ENCODE measurements at places on chromosomes 1 and 21. TPM values are rescaled to one million over a fixed set of nuclear protein-coding genes. Genes with fewer than 3 reads are reported as not detected.

DNA sequence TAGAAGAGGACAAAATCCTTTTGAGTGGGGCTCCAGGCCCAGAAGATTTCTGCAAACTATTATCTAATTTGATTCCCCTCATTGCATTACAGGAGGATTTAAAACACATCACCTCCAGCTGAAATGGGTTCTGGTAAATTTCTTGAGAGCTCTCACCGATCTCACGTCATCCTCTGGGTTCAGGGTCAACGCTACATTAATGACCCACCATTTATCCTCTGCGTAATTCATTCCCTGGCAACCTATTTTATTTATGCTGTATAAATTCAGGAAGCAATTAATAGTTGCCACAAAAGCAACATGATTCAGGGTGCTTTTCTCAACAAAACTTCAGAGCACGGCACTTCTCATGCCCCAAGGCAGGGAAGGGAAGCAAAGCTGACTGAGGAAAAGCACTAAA, 38.9 kb downstream of the LMX1A start:
- H3K4me3 ChIP-seq: no peak overlapping the region
- no peak overlapping the region for H3K27ac ChIP-seq
- H3K36me3 ChIP-seq: no peaks in the 10 kb centered on the region
- DNase-seq: no peak

Gene DUSP23
- 187 TPM for total RNA-seq

DNA sequence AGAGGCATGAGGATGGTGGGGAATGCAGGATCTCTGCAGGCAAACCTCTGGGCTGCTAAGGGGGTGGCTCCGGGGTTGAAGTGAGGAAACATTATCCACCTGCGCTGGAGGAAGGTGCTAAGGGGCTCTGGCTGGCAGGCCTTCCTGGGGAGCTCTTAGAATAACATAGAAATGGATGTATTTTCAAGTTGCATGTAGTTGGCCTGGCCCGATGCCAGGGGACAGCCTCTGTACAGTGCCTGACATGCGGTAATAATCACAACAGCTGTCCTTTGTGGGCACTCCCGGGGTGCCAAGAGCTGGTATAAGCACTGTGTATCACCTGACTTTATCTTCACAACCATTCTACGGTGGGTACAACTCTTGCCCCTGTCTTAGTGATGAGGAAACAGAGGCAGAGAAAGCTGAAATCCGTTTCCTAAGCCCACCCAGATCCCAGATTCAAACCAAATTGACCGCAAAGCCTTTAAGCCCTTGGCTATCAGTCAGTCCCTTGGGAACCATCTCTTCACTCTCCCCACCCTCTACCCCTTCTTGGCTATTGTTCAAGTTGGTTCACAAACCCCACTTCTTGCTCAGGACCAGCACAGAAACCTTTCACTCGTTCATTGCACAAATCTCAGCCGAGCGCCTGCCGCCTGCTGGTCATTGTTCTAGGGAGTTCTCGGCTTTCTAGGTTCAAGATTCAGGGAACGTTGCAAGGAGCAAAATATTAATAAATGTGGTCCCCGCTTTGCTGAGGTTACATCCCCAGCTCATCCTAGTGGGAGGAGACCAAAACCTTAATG, 30.9 kb downstream of the PADI4 start:
- H3K4me3 ChIP-seq: no peak overlapping the region
- H3K4me1 ChIP-seq: no peaks in the 10 kb centered on the region
- no peaks in the 10 kb centered on the region for H3K27me3 ChIP-seq

DNA sequence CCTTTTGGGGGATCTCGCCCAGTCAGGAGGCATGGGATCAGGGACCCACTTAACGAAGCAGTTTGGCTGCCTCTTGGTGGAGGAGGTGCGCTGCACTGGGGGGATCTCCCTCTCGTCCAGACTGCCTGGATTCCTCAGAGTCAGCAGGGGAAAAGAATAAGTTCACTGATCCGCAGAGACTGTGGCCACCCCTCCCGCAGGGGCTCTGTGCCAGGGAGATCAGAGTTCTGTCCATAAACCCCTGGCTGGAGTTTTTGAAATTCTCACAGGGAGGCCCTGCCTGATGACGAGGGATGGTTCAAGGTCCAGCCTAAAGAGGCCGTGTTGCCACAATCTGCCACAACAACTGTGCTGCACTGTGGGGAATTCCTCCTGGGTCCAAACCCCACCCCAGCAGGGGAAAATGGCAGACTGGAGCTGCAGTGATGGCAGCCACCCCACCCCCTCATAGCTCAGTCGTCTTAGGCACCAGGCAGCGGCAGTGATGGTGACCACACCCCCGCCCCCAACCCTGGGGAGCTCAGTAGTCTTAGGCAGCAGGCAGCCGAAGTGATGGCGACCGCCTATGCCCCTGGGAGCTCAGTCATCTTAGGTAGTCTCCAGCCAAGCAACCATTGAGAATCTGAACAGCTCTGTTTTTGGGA, 273.8 kb upstream of the USP25 start:
- no peaks in the 10 kb centered on the region for H3K27me3 ChIP-seq
- no peaks in the 10 kb centered on the region for H3K36me3 ChIP-seq
- no peaks in the 10 kb centered on the region for H3K4me1 ChIP-seq

DNA sequence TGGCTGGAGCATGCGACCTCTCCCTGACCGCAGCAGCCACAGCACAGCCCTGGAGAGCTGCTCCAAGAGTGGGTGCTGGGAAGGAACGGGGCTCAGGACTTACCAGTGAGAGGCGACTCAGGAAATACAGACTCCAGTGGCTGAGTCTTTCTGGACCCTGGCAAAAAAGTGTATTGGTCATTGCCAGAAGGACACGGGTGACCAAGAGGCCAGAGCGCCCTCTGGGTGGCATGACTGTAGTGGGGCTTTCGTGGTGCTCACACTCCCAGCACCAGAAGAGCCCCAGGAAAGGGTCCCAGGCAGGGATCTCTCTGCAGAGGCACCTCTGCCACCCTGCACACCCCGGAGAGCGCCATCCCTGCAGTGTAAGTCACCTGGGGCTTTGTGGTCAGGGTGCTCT, 8.9 kb upstream of the PRDM16 start:
- no peaks in the 10 kb centered on the region for H3K36me3 ChIP-seq
- DNase-seq: no peak
- H3K4me3 ChIP-seq: no peak overlapping the region
- H3K4me1 ChIP-seq: peaks cover 8% of the 10 kb centered on the region

Gene PAQR6
- 1.8 TPM for total RNA-seq

Gene CLIC6
- 10.0 TPM for total RNA-seq

Gene HP1BP3
- total RNA-seq: 317 TPM

Gene LRRC38
- total RNA-seq: not detected

- no peaks in the 10 kb centered on the region for H3K27me3 ChIP-seq
- H3K27ac ChIP-seq: no peak overlapping the region
- DNase-seq: no peak
- H3K36me3 ChIP-seq: no peaks in the 10 kb centered on the region
- no peaks in the 10 kb centered on the region for H3K4me1 ChIP-seq
- no peak overlapping the region for H3K4me3 ChIP-seq
These were observed 22.4 kb downstream of the NOS1AP start for GRCh38 chr1:162091681-162092524.

GRCh38 chr1:224846119-224846907, 83.2 kb upstream of the DNAH14 start:
- H3K27me3 ChIP-seq: no peaks in the 10 kb centered on the region
- no peak overlapping the region for H3K4me3 ChIP-seq
- H3K4me1 ChIP-seq: no peaks in the 10 kb centered on the region
- no peak for DNase-seq

- H3K27me3 ChIP-seq: no peaks in the 10 kb centered on the region
- no peak overlapping the region for H3K4me3 ChIP-seq
- no peak overlapping the region for H3K27ac ChIP-seq
- no peak for DNase-seq
- no peaks in the 10 kb centered on the region for H3K36me3 ChIP-seq
These were observed 8.6 kb upstream of the NKAIN1 start for GRCh38 chr1:31248276-31248675.

Gene PRELP
- 42.0 TPM for total RNA-seq

- H3K27me3 ChIP-seq: no peaks in the 10 kb centered on the region
- no peak overlapping the region for H3K4me3 ChIP-seq
- no peaks in the 10 kb centered on the region for H3K4me1 ChIP-seq
- H3K36me3 ChIP-seq: no peaks in the 10 kb centered on the region
- H3K27ac ChIP-seq: no peak overlapping the region
- DNase-seq: no peak
These were observed 568.3 kb upstream of the ADGRL2 start for GRCh38 chr1:81232420-81232819.

GRCh38 chr1:34625521-34626015, 129.3 kb upstream of the GJB5 start:
- H3K4me1 ChIP-seq: no peaks in the 10 kb centered on the region
- H3K36me3 ChIP-seq: no peaks in the 10 kb centered on the region
- no peak for DNase-seq
- H3K27ac ChIP-seq: no peak overlapping the region
- H3K4me3 ChIP-seq: no peak overlapping the region
- H3K27me3 ChIP-seq: no peaks in the 10 kb centered on the region

DNA sequence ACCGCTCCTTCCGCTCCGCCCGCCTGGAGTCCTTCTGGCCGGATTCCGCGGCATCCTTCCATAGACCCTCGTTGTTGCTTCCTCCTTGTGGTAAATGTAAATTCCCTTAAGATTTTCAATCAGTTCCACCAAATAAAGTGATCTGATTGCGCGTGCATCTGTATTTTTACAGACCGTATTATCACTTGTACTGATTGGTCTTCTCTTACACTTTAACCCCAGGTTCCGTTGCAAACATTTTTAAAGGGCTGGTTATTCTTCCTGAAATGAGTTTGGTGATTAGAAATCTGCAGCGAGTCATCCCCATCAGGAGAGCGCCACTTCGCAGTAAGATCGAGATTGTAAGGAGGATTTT, 483 bp downstream of the YBEY start:
- H3K4me3 ChIP-seq: peak overlapping the region; percentile 95
- peaks cover 29% of the 10 kb centered on the region for H3K4me1 ChIP-seq
- no peaks in the 10 kb centered on the region for H3K27me3 ChIP-seq
- no peaks in the 10 kb centered on the region for H3K36me3 ChIP-seq
- H3K27ac ChIP-seq: peak overlapping the region; percentile 98

Gene RNU1-4
- total RNA-seq: under 0.01 TPM

Gene PLA2G2D
- total RNA-seq: 0.44 TPM

Gene ZNF683
- 0.48 TPM for total RNA-seq

DNA sequence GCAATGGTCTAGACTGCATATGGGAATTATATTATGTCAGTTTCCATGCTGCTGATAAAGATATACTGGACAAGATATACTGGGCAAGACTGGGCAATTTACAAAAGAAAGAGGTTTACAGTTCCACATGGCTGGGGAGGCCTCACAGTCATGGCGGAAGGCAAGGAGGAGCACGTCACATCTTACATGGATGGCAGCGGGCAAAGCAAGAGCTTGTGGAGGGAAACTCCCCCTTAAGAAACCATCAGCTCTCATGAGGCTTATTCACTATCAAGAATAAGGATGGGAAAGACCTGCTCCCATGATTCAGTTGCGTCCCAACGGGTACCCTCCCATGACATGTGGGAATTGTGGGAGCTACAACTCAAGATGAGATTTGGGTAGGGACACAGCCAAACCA, 21.2 kb downstream of the CCT8 start:
- no peaks in the 10 kb centered on the region for H3K36me3 ChIP-seq
- no peak for DNase-seq
- no peak overlapping the region for H3K4me3 ChIP-seq
- no peaks in the 10 kb centered on the region for H3K27me3 ChIP-seq
- no peaks in the 10 kb centered on the region for H3K4me1 ChIP-seq

Gene LCE3E
- total RNA-seq: not detected

Gene PLD5
- 0.98 TPM for total RNA-seq

- no peak overlapping the region for H3K27ac ChIP-seq
- H3K4me3 ChIP-seq: no peak overlapping the region
- H3K4me1 ChIP-seq: no peaks in the 10 kb centered on the region
These were observed 37.8 kb upstream of the EFHD2 start for GRCh38 chr1:15371610-15372545.

DNA sequence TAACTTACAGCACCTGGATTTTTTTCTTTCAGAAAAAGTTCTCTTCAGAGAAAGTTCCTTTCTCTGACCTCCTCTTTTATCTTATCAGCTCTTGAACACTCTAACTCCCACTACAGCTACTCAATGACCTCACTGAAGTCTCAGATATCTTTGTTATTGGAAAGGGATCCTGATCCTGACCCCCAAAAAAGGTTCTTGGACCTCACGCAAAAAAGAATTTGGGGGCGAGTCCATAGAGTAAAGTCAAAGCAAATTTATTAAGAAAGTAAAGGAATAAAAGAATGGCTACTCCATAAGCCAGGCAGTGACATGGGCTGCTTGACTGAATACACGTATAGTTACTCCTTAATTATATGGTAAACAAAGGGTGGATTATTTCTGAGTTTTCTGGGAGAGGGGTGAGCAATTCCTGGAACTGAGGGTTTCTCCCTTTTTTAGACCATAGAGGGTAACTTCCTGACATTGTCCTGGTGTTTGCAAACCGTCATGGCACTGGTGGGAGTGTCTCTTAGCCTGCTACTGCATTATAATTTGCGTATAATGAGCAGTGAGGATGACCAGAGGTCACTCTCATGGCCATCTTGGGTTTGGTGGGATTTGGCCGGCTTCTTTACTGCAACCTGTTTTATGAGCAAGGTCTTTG, 44.2 kb downstream of the WDR64 start:
- no peaks in the 10 kb centered on the region for H3K36me3 ChIP-seq
- H3K4me3 ChIP-seq: no peak overlapping the region
- no peak for DNase-seq
- no peaks in the 10 kb centered on the region for H3K27me3 ChIP-seq

Gene PCP4L1
- 2.0 TPM for total RNA-seq

GRCh38 chr1:235093696-235094592, 34.7 kb downstream of the TOMM20 start:
- no peaks in the 10 kb centered on the region for H3K4me1 ChIP-seq
- no peaks in the 10 kb centered on the region for H3K36me3 ChIP-seq
- peak overlapping the region; percentile 25 for H3K4me3 ChIP-seq
- no peaks in the 10 kb centered on the region for H3K27me3 ChIP-seq
- H3K27ac ChIP-seq: no peak overlapping the region

GRCh38 chr1:31145648-31146047, 80.1 kb upstream of the PUM1 start:
- no peaks in the 10 kb centered on the region for H3K27me3 ChIP-seq
- no peak for DNase-seq
- no peak overlapping the region for H3K4me3 ChIP-seq
- H3K27ac ChIP-seq: no peak overlapping the region

GRCh38 chr1:84889437-84889836, 3.6 kb downstream of the LPAR3 start:
- DNase-seq: no peak
- H3K4me1 ChIP-seq: no peaks in the 10 kb centered on the region
- no peak overlapping the region for H3K4me3 ChIP-seq
- no peak overlapping the region for H3K27ac ChIP-seq

Data from breast epithelium (tissue), 4 donors.